ENCODE measurements at places on chromosomes 6 and 20.
A peak's percentile ranks its signal among the peaks of the same experiment; 100 is the strongest.

DNA sequence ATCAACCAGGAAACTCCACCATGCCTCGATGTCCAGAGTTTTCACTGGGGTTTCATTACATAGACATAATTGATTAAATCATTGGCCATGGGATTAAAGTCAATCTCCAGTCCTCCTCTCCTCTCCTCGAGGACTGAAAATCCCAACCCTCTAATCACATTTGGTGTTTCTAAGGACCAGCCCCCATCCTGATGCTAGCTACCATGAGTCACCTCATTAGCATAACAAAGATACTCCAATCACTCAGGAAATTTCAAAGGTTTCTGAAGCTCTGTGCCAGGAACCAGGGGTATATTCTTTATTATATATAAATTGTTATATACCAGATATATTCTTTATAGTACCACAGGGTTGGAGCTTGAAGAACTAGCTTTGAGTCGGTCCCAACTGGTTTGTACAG is 212.9 kb upstream of the PRND start:
- DNase-seq: no peak

GRCh38 chr6:132866762-132867449 is 52.5 kb downstream of the RPS12 start:
- DNase-seq: no peak

DNA sequence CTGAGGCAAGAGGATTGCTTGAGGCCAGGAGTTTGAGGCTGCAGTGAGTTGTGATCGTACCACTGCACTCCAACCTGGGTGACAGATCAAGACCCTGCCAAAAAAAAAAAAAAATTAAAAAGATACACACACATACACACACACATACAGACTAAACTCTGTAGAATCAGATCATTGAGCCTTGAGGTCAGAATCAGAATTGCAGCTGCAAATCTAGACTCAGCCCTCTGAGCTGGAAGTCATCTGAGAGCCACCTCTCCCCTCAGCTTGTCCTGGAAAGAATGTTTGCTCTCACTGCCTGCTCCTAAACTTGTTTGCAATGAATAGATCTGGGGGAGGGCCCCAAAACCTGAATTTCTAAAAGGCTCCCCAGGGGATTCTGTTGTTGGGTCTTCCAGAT is 41.4 kb upstream of the ANGPT4 start:
- DNase-seq: no peak

- DNase-seq: no peak
These were observed 454.5 kb downstream of the ADGRB3 start for GRCh38 chr6:69089539-69089938.

DNA sequence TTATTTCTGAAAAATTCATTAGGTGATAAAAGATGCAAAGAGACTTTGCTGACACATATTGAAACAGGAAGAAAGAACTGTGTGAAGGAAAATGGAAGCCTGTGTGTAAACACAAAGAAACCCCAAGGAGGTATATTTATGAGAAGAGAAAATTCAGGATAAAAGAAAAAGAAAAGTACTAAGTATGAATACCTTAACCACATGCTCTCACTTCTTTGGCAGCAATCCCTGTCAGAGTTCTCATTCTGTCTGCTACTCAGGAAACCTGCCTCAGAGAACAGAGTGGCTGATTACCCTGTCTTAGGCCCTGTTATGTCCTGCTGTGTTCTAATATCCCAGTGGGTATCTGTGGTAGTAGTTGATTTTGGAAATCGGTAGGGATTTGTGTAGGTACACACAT is 457.9 kb downstream of the TBC1D32 start:
- no peak for DNase-seq

DNA sequence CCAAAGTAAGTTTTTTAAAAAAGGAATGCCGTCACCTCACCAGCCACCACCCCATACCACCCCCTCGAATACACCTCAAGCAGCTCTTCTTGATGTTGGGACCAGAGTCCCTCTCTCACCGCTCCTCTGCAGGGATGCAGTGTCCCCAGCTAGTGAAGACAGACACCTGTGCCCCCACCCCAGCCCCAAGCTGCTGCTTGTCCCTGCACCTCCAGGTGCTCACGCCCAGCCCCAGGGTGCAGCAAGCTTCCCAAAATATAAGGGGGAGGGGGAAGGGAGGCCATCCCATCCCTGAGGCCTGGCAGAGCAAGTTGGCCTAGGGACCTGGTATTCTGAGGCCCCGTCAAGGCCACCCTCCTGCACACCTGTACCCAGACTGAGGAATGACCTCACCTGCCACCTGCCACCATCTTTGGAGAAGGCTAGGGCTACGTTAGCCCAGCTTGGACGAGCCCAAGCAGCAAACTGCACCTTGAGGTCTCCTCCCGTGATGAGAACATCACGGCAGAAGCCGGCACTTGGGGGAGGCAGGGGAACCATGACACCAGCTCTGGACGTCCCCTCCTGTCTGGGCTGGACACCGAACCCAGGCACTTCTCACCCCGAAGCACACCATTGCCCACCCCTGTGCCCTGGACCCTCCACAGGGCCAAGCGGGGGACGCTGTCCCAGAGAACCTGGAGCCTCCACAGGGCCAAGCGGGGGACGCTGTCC is 25.9 kb downstream of the YTHDF1 start:
- DNase-seq: no peak

DNA sequence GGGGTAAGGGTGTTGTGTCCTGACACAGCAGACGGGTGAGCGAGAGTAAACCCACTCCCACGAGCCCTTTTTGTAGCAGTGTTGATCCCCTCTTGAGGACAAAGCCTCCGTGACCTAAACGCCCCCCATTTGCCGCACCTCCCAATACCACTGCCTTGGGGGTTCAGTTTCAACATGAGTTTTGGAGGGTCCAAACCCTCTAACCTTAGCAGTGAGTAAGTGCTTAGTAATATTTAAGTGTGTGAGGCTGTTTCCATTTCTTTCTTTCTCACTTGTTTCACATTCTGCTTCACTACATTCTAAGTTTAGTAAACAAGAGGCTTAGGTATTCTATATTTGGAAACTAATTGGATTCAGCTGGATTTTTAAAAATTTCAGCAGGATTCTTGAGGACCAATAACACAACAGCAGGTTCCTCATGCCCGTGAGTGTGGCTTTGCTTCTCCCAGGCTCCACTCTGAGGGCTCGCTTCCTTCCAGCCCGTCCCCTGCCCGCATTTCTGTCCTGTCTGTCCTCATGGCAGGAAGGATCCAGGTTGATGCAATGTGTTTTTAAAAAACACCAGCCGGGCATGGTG is 41.2 kb downstream of the SNX9 start:
- DNase-seq: no peak

- no peak for DNase-seq
These were observed 128.8 kb downstream of the QKI start for GRCh38 chr6:163543321-163543720.

- no peak for DNase-seq
These were observed 15.9 kb downstream of the KCNK5 start for GRCh38 chr6:39213195-39213920.

- DNase-seq: no peak
These were observed 350.9 kb upstream of the NRSN1 start for GRCh38 chr6:23775127-23775526.

DNA sequence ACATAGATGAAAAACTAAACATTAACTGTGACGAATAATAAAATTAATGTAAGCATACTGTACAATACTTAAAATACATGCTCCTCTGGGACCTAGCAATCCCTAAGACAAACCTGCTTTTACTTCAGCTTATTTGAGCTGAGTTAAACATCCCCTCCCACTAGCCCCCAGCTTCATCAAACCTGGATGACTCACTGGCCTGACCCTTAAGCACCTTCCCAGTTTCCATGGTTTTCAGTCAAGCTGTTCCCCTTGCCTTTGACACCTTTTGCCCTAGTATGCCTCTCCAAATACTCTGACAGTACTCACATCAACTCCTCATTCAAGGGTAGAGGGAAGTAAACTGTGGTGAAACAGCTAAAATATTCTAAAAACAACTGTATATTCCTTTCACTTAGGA is 4.2 kb downstream of the ELOVL4 start:
- DNase-seq: no peak

DNA sequence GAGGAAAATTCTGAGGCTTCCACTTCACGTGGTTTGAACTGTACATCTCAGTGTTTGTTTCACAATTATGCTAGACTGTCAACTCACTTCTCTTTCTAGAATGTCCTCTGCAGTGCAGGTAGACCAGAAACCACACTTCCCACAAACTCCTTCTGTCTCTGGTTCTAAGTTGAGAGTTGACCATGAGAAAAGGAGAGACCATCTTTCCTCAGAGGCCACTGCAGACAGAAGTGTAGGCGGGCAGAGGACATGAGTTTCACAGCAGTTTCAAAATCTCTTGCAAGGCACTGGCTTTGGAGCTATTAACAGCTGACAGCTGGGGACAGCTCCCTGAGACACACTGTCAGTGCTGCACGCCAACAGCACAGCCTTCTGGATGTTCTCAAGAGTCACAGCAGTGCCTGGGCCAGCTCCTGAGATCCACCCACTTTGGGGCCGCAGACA is 55.4 kb upstream of the MOXD1 start:
- peak; percentile 3 for DNase-seq

DNA sequence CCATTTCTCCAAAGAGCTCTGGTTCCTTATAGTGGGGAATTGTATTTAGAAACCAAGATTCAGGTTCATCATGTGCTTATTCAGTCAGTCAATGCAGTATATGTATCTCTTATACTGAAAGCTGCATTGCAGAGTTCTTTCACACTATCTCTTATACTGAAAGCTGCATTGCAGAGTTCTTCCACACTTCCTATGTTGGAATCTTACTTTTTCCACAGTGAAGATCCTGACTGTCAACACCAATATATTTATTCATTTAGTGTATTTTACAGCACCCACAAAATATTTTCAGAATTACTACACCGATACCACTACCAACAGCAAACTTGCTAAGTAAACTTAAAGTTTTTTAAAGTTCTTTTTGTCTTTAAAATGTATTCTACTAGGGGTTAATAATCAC is 349.3 kb upstream of the MMS22L start:
- DNase-seq: no peak

- DNase-seq: no peak
These were observed 77.4 kb upstream of the F13A1 start for GRCh38 chr6:6397842-6398241.

DNA sequence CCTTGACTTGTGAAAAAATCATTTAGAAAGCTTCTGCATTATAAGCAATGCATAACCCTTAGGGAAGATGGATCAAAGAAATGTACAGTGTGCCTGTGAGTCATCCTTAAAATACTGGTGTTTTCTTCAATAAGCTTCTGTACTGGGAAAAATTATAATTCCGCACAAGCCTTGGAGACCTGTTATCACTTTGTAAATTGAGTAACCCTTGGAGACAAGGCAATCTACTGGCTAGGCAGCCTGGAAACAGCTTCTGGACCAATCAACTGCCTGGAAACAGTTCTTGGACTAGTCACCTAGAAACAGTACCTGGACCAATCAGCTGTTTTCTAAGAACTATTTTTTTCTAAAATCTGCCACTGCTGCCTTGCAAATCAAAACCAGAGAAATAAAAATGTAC is 25.8 kb upstream of the RNGTT start:
- no peak for DNase-seq

GRCh38 chr6:17297271-17298080 is 16.3 kb downstream of the RBM24 start:
- no peak for DNase-seq

DNA sequence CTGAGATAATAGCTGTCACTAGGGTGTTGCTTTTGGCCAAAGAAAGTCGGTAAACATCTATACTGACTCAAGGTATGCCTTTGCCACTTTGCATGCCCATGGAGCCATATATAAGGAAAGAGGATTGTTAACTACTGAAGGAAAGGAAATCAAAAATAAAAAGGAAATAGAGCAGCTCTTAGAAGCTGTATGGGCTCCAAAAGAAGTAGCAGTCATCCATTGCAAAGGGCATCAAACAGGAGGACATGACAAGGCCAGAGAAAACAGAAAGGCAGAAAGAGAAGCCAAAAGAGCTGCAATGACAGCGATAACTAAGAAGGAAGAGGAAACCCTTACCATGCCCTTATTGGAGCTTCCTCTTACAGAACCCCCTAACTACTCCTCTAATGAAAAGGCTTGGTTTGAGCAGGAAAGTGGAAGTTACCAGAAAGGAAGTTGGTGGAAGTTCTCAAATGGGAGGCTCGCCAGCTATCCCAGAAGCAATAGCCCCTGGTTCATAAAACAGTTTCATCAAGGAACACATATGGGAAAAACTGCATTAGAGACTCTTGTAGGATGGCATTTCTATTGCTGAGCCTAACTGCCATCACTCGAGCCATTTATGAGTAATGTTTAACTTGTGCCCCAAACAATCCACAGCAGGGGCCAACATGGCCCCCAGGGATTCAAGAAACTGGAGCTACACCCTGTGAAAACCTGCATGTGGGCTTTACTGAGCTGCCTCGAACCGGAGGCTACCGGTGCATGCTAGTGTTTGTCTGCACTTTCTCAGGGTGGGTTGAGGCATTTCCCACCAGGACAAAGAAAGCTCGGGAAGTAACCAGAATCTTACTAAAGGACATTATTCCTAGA is 7.0 kb downstream of the IL22RA2 start:
- DNase-seq: no peak

- DNase-seq: no peak
These were observed 153.0 kb downstream of the CEBPB start for GRCh38 chr20:50343490-50344179.
